Placental epithelial cell (primary cell): ENCODE measurements at places on chromosomes 13 and 19. TPM values are rescaled to one million over a fixed set of nuclear protein-coding genes. Genes with fewer than 3 reads are reported as not detected.

ZBTB7A gene
- 22.8 and 46.5 TPM in 2 replicates for total RNA-seq

UPK1A gene
- total RNA-seq: 0.39 TPM in 1 of 2 replicates, not detected in the other

FCHO1 gene
- total RNA-seq: 1.6 and 2.0 TPM in 2 replicates

ELL gene
- total RNA-seq: 15.5 and 17.3 TPM in 2 replicates

PRRG2 gene
- 8.6 and 11.2 TPM in 2 replicates for total RNA-seq

IRF3 gene
- 64.0 and 64.4 TPM in 2 replicates for total RNA-seq

CNMD gene
- total RNA-seq: not detected in 2 replicates

SIGLEC5 gene
- total RNA-seq: 1.2 and 2.8 TPM in 2 replicates

ZNF561 gene
- 29.8 and 47.5 TPM in 2 replicates for total RNA-seq

ZNF728 gene
- 0.65 and 1.2 TPM in 2 replicates for total RNA-seq

FAM124A gene
- under 0.01 TPM in 1 of 2 replicates, not detected in the other for total RNA-seq

TNFRSF19 gene
- 0.39 and 0.54 TPM in 2 replicates for total RNA-seq

CEACAM20 gene
- not detected in 2 replicates for total RNA-seq

BEST2 gene
- total RNA-seq: not detected in 2 replicates

ITGBL1 gene
- 22.8 and 63.8 TPM in 2 replicates for total RNA-seq

IRS2 gene
- 9.8 and 38.8 TPM in 2 replicates for total RNA-seq

SIGLEC12 gene
- not detected in 2 replicates for total RNA-seq

FBXO27 gene
- total RNA-seq: 1.2 and 9.5 TPM in 2 replicates

PLK5 gene
- not detected in 2 replicates for total RNA-seq

THAP8 gene
- total RNA-seq: 5.5 and 8.1 TPM in 2 replicates

METTL21C gene
- total RNA-seq: 0.39 TPM in 1 of 2 replicates, not detected in the other

AKAP8L gene
- 49.5 and 64.7 TPM in 2 replicates for total RNA-seq

DUS3L gene
- total RNA-seq: 17.7 and 31.7 TPM in 2 replicates

ATP8B3 gene
- 4.0 and 5.9 TPM in 2 replicates for total RNA-seq
